Renal pelvis (tissue), 12 donors: ENCODE measurements at places on chromosomes 1 and 21. TPM values are rescaled to one million over a fixed set of nuclear protein-coding genes. Genes with fewer than 3 reads are reported as not detected.

DNA sequence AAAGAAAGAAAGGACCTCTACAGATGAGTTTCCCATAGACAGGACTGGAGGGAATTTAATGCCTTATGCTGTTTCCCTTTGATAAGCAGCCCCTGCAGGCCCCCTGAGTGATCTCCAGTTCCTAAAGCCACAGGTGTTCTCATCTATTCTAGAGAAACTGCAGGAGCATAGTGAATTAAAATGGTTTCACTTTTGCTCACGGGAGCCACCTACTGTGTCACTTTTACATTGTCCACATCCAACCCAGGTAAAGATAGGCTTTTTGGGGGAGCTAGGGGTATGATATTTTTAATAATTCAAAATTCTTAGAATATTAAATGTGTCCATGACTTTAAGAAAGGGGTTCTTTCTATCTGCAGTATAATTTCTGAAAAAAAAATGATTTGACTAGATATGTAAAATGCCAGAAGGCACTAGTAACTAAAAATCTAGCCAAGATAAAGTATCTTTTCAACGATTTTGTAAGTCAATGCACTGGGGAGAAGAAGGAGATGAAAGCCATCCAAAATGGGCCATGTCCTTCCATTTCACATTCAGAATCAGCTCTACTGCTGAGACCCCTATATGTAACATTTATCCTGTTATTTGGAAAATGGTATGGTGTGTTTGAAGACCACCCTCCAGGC lies 267.3 kb upstream of the DUSP10 start:
- DNase-seq, result no peak

GRCh38 chr21:30793581-30794314 lies 19.3 kb downstream of the KRTAP8-1 start:
- no peak for DNase-seq

GRCh38 chr1:201176940-201177339 lies 13.7 kb upstream of the IGFN1 start:
- DNase-seq, result no peak

DNA sequence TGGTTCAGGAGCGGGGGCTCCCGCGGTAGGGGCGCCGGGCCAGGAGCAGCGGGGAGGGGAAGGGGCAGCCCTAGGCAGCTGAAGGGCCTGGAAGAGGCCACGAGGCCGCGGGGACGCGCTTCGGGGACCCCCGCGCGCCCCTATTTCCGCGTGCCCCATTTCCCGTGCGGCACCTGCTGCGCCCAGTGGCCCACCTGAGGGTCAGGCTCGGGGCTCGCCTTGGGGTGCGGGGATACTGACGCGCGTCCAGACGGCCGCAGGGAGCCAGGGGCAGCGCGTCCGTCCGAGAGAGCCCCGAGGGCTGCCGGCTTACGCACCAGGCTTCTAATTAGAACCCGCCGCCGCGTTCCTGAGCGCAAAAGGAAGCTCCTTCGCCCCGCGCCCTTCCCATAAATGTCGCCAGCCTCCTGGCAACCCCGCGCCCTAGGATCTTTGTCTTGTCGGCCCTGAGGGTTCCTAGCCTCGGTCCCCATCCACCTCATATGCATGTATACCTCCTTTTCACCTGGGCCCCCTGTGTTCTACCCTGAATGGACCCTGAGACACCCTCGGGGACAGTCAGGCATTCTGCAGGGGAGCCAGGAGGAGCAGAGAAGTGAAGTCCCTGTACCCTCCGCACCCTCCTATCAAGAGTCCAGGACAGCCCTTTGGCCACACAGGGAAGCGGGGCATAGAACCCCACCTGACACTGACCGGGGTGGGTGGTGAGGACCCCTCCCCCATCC lies 1.8 kb downstream of the WNT3A start:
- no peak for DNase-seq

DNA sequence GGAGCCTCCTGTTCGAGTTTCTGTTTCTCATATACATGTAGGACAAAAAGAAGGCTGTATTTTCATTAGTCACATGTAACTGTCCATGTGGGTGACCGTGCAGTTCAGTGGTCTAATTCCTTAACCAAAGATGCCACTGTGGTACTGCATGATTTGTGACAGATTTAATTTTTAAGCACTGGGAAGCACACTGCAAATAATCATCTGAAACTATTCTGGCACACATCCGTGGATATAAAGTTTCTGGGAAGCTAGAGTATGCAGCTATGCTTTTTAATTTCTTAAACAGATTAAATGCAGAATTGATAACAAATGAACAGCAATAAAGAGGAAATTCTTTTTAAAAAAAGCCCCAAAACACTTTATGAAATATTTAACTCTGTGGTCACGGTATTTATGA lies 254.8 kb downstream of the LMO4 start:
- no peak for DNase-seq

- no peak for DNase-seq
Measured at GRCh38 chr1:17610713-17611112, 71.2 kb downstream of the ARHGEF10L start.

DNA sequence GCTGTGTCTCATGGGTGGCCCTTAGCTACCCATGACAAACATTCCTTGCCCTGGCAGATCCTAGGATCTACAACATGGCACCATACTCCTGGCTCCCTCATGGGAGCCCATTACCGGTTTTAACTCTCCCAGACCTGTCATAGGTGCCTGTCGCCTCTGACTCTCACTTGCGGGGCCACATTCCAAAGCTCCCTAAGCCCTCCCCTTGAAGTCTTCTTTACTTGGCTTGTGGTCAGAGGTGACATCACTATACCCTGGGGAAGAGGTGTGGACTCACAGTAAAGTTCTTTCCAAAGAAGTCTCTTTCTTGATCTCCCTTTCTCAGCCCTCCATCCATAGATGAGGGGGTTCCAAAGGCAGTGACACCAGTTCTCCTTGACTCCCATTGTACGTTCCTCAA lies 5.4 kb upstream of the SLAMF9 start:
- DNase-seq, result no peak

DNA sequence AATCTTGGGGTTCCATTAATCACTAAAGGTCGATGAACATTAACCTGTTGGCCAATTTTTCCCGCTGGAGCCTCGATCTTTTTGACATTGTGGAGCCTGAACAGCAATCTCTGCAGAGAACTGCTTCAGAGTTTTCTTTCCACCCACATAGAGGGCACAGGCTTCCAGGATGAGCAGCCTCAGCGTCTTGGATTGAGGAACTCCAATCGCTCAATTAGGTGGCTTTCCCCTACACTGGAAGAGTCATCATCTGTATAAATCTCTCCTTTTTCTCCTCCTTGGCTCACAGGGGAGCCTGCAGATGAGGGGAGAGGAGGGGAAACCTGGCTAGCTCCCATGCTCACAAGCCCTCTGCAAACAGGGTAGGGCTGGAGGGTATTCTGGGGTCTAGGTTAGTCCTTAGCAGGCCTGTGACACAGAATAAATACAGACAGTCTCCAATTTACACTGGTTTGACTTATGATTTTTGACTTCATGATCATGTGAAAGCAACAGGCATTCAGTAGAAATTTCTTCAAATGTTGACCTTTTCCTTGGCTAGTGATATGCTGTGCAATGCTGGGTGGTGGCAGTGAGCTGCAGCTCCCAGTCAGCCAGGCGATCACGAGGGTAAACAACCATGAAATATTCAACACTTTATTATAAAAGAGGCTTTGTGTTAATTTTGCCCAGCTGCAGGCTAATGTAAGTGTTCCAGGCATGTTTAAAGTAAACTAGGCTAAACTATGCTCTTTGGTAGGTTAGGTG lies 80.8 kb downstream of the PGBD5 start:
- DNase-seq, result no peak

GRCh38 chr1:240562779-240563178 lies 49.2 kb downstream of the GREM2 start:
- DNase-seq, result no peak

- DNase-seq, result no peak
Measured at GRCh38 chr1:89649783-89650182, 16.9 kb downstream of the LRRC8C start.

- DNase-seq, result peak; percentile 74
Measured at GRCh38 chr1:167442142-167442848, 76.0 kb downstream of the CD247 start.

DNA sequence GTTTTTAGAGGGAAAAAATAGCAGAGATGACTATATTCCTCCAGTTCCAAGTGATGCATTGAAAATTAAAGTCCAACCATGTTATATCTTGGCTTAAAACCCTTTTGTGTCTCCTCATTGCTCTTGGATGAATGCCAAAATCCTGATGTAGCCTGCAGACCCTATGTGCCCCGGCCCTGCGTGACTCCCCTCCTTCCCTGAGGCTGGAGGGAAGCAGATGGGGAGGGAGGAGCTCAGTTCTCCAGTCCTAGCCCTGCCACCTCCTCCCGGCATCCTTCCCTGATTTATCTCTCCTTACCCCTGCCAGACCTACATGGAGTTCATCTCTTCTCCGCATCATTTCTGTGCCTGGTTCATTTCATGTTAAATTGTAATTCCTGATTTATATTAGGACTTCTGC lies 397.4 kb downstream of the PTPRU start:
- no peak for DNase-seq

DNA sequence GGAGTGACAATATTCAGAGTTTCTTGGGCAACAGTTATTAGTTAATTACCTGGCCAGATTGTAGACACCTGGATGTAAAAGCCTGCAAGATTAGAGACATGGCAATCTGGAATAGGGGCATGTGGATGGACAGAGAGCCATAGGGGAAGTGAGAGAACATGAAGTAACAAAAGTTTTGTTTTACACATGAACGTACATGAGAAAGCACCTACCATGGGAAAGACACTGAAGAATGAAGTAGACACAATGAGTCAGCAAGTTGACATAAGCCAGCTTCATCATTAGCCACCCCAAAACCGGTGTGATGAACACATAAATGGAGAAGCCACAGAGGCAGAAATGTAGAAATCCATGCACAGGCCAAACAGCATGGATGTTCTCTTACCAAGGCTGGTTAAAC lies 462.1 kb upstream of the C1orf87 start:
- DNase-seq, result no peak

DNA sequence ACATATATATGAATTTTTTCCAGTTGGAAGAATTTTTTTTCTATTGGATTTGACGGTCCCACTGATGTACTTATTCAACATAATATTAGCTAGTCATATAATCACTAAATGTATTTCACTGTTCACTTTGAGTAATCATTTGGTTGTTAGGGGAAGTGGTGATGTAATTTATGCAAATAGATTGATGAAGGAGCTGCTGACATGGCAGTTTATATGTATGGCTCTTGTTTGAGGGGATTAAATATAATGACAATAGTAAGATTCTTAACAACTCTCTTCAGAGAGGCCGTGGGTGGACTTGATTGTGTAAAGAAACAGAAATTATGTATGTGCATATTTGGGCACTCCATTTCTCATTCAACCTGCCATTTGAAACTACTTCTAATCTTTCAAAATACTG lies 653.6 kb upstream of the ADGRL4 start:
- DNase-seq, result no peak

- no peak for DNase-seq
Measured at GRCh38 chr1:61569303-61569621, 155.7 kb downstream of the TM2D1 start.

DNA sequence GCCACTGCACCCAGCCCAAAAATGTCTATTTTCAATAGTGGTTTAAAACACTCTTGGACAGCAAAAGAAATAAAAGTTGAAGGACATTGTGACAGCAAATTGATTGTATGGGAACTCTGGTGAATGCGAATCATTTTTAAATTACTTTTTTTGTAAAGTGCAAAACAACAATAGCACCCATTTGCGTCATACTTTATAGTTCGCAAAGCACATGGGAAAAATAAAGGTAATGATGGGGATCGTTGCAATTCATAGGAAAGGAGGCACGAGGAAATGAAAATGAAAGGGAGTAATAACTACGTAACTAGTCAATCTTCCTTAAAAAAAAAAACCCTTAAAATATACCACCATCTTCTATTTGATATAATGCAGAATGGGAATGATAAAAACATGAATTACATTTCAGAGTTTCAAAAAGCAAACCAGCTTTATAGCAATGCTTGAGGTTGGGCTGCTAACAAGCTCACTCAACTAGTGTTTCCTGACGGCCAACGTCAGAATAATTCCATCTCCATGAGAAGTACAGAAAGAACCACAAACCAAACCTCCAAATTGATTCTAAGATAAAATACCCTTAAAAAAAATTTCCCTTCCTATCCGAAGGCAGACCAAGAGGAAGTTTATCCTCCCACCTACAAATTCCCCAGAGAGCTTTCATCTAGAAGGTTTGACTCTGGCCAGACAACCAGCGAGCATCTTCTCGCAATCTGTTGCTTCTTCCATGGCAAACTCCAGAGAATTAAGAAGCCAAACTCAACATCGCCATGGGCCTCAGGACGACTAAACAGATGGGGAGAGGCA lies at the start of gene EDARADD:
Gene EDARADD (plus strand): TSS at position 606 of the 801 bp plus-strand sequence. CDS start 159 bp downstream, at position 765.
- no peak for DNase-seq

DNA sequence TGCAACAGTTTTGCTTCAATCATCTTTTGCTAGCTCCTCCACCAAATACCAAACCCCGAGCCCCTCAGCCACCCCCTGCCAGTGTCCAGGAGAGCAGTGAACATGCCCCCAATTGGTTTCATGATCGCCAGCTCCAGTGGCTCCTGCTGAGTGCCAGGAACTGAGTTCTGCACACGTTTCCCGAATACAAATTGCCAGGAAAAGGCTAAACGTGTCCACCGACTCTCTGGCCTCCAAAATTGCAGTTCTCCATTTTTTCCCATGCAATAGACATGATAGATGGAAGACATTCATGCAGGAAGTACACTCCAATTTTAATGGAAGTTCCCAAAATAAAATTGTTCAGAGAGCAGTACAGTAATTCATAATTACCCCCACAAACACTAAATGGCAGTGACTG lies 101.3 kb downstream of the SPSB1 start:
- DNase-seq, result no peak

GRCh38 chr1:109863667-109864046 lies 47.0 kb upstream of the CSF1 start:
- no peak for DNase-seq

- DNase-seq, result no peak
Measured at GRCh38 chr1:22921452-22922126, 51.1 kb downstream of the LACTBL1 start.

DNA sequence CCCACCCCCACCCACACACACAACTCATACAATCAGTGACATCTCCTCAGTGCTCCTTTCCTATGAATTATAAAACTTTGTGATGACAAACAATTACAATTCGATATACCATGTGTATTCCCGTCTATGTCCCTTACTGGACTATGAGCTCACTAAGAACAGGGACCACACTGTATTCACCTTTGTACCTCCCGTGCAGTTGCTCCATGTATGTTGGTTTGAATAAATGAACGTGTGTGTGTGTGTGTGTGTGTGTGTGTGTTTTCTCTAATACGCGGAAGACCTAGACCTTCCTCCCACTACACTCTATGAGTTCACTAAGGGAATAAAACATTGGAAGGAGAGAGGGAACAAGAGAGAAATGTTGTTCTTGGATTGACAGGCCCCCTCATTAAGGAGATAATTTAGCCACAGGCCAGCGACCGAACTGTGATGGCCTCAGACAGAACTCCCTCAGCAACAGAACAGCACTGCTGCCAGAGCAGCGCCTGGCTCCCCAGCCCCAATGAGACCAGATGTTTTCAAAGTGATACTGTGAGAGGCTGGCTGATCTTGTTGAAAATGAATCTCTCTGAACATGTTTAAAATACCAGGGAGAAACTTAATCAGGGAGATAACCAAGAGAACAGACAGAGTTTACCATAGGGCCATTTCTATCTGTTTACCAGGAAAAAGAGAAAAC lies 21.7 kb downstream of the BCAR3 start:
- no peak for DNase-seq

The ZNF648 gene
- polyA plus RNA-seq, result 0.44 TPM

The ST7L gene
- polyA plus RNA-seq, result 23.2 TPM

The AGTRAP gene
- polyA plus RNA-seq, result 53.9 TPM

The PCBP3 gene
- 1.9 TPM for polyA plus RNA-seq

The AMY2A gene
- polyA plus RNA-seq, result not detected

The ERICH3 gene
- polyA plus RNA-seq, result 0.77 TPM

The ZNF697 gene
- polyA plus RNA-seq, result 18.4 TPM

The ACADM gene
- 132 TPM for polyA plus RNA-seq

The ETV3L gene
- polyA plus RNA-seq, result not detected
